ENCODE measurements at places on chromosomes 7 and 10. TPM values are rescaled to one million over a fixed set of nuclear protein-coding genes. Genes with fewer than 3 reads are reported as not detected.
A peak's percentile ranks its signal among the peaks of the same experiment; 100 is the strongest.

DNA sequence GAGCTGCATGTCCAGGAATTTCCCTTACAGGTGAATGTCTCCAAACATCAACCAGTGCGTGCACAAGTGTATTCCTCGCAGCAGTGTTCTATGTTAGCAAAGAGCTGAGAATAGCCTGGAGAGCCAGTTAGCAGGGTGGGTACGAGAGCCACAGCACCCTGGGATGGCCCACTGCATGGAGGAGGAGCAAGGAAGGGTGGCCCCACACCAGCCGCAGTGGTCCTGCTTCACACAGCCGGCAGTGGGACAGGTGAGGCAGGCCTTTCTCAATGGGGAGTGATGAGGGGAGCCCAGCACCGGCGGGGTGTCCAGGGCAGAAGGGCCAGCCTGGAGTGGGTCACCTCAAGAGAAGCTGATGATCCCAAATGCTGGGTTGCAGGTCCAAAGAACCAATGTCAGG lies 240.7 kb downstream of the TCERG1L start:
- no peak overlapping the region for H3K4me3 ChIP-seq
- H3K36me3 ChIP-seq, result no peaks in the 10 kb centered on the region
- H3K27me3 ChIP-seq, result no peaks in the 10 kb centered on the region
- DNase-seq, result no peak
- H3K27ac ChIP-seq, result no peak overlapping the region

- no peak overlapping the region for H3K4me3 ChIP-seq
- no peaks in the 10 kb centered on the region for H3K27me3 ChIP-seq
- no peaks in the 10 kb centered on the region for H3K4me1 ChIP-seq
- H3K27ac ChIP-seq, result no peak overlapping the region
- no peaks in the 10 kb centered on the region for H3K36me3 ChIP-seq
- no peak for DNase-seq
These were observed 269.9 kb upstream of the IMMP2L start for GRCh38 chr7:111832174-111832573.

DNA sequence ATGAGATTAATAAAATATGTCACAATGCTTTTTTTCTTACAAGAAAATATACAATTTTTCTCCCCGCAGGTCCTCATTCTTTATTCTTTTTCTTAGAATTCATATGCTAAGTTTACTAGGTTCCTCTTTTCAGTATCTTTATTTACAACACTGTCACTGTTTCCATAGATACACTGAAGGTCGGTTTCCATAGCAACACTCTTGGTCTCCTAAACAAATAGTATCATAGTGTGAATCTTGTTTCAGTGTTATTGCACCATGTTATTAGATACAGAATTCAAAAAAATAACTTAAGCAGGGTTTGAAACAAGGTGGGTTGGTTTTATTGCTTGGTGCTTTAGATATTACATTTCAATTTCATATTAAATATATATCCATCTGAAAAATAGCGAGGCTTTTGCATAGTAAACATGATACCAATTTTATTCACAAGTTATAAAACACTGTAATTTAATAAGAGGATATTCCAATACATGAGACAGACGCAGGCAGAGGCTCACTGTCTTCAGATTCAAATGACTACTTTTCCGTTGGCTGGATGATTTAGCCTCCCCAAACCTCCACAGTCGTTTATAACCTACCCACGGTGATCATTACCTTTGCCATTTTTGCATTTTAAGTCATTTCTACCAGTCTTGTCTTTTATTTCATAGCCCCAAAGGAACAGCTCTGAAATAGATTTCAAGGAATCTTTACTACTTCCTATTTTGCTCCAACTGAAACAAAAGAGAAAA lies 88.9 kb upstream of the KLF6 start:
- no peak overlapping the region for H3K4me3 ChIP-seq
- no peaks in the 10 kb centered on the region for H3K4me1 ChIP-seq
- H3K27me3 ChIP-seq, result no peaks in the 10 kb centered on the region
- H3K27ac ChIP-seq, result no peak overlapping the region

GRCh38 chr10:111677759-111678158 lies 505.8 kb downstream of the GPAM start:
- H3K4me1 ChIP-seq, result no peaks in the 10 kb centered on the region
- no peak overlapping the region for H3K27ac ChIP-seq
- DNase-seq, result no peak
- H3K4me3 ChIP-seq, result no peak overlapping the region
- no peaks in the 10 kb centered on the region for H3K36me3 ChIP-seq
- H3K27me3 ChIP-seq, result no peaks in the 10 kb centered on the region

DNA sequence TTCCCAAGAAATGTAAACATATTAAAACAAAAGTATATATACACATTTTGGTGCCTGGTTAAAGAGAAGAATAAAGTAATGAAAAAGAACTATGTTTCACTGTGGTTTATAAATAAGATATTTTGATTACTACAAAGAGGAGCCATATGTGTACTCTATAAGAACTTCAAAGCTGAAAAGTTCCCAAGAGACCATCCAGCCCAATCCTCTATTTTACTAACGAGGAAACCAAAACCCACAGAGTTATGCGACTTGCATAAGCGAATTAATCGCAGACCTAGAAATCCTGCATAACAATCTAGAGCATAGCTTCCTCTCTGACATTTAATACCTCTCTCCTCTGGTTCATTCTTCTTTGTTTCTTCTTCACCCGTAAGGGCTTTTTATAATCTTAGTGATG lies 937.1 kb downstream of the CNTNAP2 start:
- no peaks in the 10 kb centered on the region for H3K4me1 ChIP-seq
- DNase-seq, result no peak
- H3K27ac ChIP-seq, result no peak overlapping the region
- no peak overlapping the region for H3K4me3 ChIP-seq
- H3K27me3 ChIP-seq, result no peaks in the 10 kb centered on the region

GRCh38 chr10:983971-984655 lies 4.1 kb upstream of the GTPBP4 start:
- no peak for DNase-seq
- H3K27ac ChIP-seq, result no peak overlapping the region
- H3K4me1 ChIP-seq, result peaks cover 7% of the 10 kb centered on the region
- no peaks in the 10 kb centered on the region for H3K36me3 ChIP-seq

DNA sequence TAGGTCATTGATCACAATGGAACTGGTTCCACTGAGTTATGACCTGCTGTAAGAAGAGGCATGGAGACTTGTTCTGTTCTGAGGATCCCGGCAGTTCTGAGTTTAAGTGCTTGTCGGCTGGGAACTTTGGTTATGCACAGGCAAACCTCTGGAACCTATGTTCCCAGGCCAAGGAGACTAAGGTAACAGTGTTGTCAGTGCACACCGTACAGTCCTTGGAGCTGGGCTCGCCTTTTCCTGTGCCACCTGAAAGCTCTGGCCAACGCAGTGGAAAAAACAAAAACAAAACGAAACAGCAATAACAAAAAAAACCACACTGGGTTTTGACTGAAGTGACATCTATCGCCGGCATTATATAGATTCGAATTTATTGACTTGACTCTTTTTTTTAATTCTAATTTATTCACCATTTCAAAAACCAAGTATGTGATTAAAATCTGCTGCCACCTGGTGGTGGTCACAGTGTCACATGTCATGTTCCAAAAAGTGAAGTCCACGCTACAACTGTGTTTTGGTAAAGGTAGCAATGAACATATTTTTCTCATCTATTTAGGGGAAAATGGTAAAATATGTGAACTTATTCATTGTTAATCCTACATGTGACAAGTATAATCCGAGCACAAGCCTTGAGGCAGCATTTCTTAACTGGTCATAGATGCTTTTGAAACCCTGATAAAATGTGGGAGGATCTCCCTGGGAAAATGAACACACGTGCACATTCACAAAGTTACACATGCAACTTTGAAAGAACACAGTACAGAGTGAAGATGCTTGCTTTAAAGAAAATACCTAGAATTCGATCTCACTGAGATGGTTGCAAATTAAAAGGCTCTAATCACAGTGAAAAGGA lies 113.8 kb upstream of the PPP2R2D start:
- no peaks in the 10 kb centered on the region for H3K4me1 ChIP-seq
- no peak overlapping the region for H3K4me3 ChIP-seq
- no peaks in the 10 kb centered on the region for H3K27me3 ChIP-seq

- H3K36me3 ChIP-seq, result no peaks in the 10 kb centered on the region
- no peak overlapping the region for H3K27ac ChIP-seq
- no peaks in the 10 kb centered on the region for H3K27me3 ChIP-seq
- H3K4me3 ChIP-seq, result no peak overlapping the region
- DNase-seq, result no peak
These were observed 114.2 kb downstream of the GLCCI1 start for GRCh38 chr7:8082762-8083161.

GRCh38 chr7:147584771-147585193 lies 1005.8 kb upstream of the C7orf33 start:
- no peak overlapping the region for H3K4me3 ChIP-seq
- DNase-seq, result no peak
- H3K4me1 ChIP-seq, result no peaks in the 10 kb centered on the region
- no peak overlapping the region for H3K27ac ChIP-seq
- H3K27me3 ChIP-seq, result no peaks in the 10 kb centered on the region
- no peaks in the 10 kb centered on the region for H3K36me3 ChIP-seq

DNA sequence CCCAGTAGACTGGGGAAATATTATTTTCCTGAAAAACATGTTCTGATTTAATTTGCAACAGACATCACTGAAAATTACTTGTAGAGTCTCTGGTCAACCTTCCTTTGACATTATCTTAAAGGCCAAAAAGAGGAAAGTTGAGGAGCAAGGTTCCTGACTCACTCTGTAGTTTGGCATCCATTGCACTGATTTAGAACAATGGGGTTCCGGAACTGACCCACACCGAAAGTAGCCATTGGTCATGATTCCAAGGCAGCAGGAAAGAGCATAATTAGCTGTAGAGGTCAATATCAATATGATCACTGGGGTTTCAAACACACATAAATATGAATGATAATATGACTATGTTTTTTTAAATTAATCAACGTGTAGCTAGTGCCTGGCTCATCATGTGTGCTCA lies 65.8 kb downstream of the DNMBP start:
- H3K27ac ChIP-seq, result peak overlapping the region; percentile 15
- H3K4me1 ChIP-seq, result peaks cover 34% of the 10 kb centered on the region
- H3K36me3 ChIP-seq, result no peaks in the 10 kb centered on the region
- no peaks in the 10 kb centered on the region for H3K27me3 ChIP-seq

- no peaks in the 10 kb centered on the region for H3K36me3 ChIP-seq
- no peak overlapping the region for H3K27ac ChIP-seq
- H3K4me3 ChIP-seq, result no peak overlapping the region
- peaks cover 17% of the 10 kb centered on the region for H3K4me1 ChIP-seq
- peak; percentile 89 for DNase-seq
- no peaks in the 10 kb centered on the region for H3K27me3 ChIP-seq
These were observed 14.7 kb downstream of the LZTS2 start for GRCh38 chr10:101014230-101014884.

- H3K36me3 ChIP-seq, result no peaks in the 10 kb centered on the region
- H3K4me1 ChIP-seq, result peaks cover 3% of the 10 kb centered on the region
- H3K27ac ChIP-seq, result no peak overlapping the region
- no peak overlapping the region for H3K4me3 ChIP-seq
- H3K27me3 ChIP-seq, result no peaks in the 10 kb centered on the region
These were observed 122.7 kb downstream of the MAD1L1 start for GRCh38 chr7:2109936-2110609.

GRCh38 chr7:118153551-118154177 lies 30.3 kb upstream of the LSM8 start:
- no peak overlapping the region for H3K4me3 ChIP-seq
- no peaks in the 10 kb centered on the region for H3K4me1 ChIP-seq
- DNase-seq, result peak; percentile 48

- no peak for DNase-seq
- H3K4me1 ChIP-seq, result no peaks in the 10 kb centered on the region
- H3K36me3 ChIP-seq, result no peaks in the 10 kb centered on the region
- no peak overlapping the region for H3K27ac ChIP-seq
These were observed 68.6 kb upstream of the KMT2C start for GRCh38 chr7:152504367-152504766.

DNA sequence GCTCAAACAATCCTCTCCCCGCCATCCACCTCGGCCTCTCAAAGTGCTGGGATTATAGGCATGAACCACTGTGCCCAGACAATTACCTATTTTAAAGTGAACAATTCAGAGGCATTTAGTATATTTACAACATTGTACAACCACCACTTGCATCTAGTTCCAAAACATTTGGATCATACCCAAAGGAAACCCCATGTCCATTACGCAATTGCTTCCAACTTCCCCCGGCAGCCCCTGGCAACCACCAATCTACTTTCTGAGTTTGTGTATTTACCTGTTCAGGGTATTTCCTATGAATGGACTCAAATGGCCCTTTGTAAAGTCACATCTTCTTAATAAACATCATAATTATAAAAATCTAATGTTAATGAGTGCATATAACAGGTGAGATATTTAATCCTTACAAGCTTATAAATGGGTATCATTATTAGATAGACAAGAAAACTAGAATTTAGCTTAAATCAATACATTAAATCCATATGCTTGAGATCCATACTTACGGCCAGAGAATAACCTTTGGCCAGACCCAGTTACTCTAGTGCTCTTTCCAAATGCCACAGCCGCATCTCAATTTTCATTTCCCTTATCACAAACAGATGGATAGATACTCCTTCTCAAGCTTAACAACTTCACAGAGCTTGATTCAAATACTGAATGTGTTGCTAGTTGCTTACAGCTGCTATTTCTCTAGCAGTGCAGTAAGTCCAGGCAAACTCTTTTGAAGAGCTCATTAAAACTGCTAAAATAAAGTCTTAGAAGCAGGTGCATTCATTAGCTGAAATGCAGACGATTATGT lies 133.4 kb upstream of the MKLN1 start:
- H3K36me3 ChIP-seq, result no peaks in the 10 kb centered on the region
- H3K4me3 ChIP-seq, result no peak overlapping the region
- no peaks in the 10 kb centered on the region for H3K27me3 ChIP-seq
- H3K4me1 ChIP-seq, result no peaks in the 10 kb centered on the region

DNA sequence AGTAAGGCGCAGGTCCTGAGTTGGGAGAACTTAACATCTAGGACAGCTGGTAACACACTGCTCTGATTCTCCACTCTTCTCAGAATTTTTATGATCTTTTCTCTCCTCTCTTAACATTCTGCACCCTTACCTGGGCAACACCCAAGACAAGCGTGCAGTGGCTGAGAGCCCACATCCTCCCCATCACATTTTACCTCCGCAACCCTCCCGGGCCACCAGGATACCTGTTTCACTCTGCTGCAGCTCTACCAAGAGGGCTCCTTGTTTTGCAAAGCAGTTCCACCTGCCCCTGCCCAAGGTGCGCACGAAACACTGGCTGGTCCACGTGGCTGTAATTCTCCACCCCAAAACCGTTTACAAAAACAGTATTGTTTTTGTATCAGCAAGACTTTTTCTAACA lies 81.5 kb downstream of the ITIH5 start:
- no peak for DNase-seq
- no peaks in the 10 kb centered on the region for H3K36me3 ChIP-seq
- H3K4me3 ChIP-seq, result no peak overlapping the region
- no peak overlapping the region for H3K27ac ChIP-seq
- no peaks in the 10 kb centered on the region for H3K4me1 ChIP-seq
- no peaks in the 10 kb centered on the region for H3K27me3 ChIP-seq

ARHGAP19 gene
- total RNA-seq, result 54.6 TPM

SLC16A9 gene
- 3.8 TPM for total RNA-seq

CCDC6 gene
- 52.2 TPM for total RNA-seq

PON1 gene
- 0.12 TPM for total RNA-seq

All from testis (tissue), 5 donors.